ENCODE measurements at places on chromosomes 1 and 21.

DNA sequence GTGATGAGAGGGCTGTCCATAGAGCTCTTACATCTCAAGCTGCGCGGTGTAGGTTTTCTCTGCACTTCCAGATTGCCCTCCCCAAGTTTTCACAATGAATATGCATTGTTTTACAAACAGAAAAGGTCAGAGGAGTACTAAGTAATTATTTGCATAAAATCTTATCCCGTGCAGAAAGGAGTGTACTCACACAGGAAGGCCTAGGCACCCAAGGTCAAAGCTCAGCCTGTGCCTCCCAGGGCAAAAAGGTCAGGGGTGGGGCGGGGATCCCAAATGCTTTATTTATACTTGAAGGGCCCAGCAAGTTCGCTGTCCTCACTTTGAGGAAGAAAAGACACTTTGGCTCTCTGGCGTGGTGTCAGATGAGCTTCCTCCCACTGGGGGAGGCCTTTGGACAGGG lies 10.3 kb upstream of the KCNE1 start:
- no peak for DNase-seq

GRCh38 chr21:18769599-18769998 lies 366.0 kb upstream of the TMPRSS15 start:
- DNase-seq, result no peak

- no peak for DNase-seq
Observed at GRCh38 chr1:56490619-56491018, 88.7 kb downstream of the PLPP3 start.

GRCh38 chr1:177571485-177572076 lies 398.3 kb downstream of the SEC16B start:
- no peak for DNase-seq

- DNase-seq, result no peak
Observed at GRCh38 chr1:50488876-50489275, 65.6 kb upstream of the DMRTA2 start.

GRCh38 chr1:73854527-73854926 lies 343.4 kb downstream of the LRRIQ3 start:
- DNase-seq, result no peak

DNA sequence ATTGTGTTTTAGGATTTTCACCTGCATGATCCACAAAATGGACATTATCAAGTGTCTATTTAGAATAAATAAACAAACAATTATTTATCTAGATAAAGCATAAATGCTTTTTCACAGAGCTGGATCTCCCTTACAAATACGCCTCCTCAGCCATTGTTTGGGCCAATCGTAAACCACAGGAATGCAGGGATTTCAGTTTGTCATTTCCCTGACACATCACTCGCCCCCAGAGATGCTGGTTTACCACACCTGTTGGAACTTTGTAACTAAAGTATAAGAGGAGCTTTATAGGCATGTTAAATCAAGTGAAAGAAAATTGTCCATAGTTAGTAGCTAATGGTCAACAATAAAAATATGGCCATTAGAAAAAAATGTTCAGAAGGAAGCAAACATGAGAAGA lies 40.3 kb downstream of the GPR88 start:
- DNase-seq, result no peak

GRCh38 chr1:71463144-71463543 lies 382.3 kb upstream of the ZRANB2 start:
- DNase-seq, result no peak

- DNase-seq, result no peak
Observed at GRCh38 chr1:31750858-31751510, 13.2 kb downstream of the ADGRB2 start.
